ENCODE measurements at places on chromosomes 11 and 22.

DNA sequence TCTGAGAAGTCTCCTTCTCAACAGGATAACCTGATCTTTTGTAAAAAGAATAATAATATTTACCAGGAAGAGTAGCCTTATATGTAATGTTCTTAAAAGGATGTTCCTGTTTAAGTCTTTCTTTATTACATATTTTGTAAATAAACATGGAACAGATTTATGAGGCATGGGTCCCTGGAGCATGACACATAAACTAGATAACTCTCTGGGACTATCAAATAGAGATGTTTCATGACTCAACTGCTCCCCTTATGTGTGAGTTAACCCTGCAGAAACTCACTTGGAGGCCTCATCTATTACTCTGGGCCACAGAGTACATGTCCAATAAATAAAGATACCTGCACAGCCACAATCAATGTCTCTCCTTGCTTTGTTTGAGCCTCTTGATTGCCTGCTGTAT, 64.6 kb downstream of the GDPD4 start:
- DNase-seq: no peak

DNA sequence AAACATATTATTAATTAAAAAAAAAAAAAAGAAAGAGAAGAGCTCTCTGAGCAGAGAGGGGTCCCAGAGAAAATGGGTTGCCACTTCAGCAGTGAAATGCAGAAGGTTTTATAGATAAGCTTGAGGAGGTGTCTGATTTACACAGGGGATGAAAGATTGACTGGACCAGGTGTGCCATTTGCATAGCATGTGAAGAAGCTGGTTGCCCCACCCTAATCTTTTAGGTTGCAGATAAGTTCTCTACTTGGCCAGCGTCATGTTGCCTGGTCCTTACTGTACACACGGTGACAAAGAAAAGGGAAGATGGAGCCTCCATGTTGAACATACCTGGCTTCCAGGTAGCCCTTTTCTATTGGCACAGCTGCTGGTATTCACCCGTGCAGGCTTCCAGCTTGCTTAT, 41.4 kb downstream of the MS4A2 start:
- DNase-seq: no peak

DNA sequence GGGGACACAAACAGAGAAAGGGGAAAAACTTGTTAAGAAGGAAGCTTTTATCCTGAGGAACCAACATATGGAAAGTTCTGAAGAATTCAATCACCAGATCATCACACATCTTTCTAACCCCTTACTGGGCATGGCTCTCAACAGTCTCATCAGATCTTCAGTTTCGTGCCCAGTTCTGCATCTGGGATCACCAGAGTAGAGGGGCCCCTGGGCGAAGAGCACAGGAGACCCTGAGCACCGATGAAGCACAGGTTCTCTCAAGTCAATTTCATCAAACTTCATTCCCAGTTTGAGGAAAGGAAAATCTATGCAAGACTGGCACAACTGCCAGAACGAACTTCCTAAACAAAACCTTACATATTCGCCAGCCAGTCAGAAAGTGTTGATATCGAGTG, 8.5 kb upstream of the PYGM start:
- no peak for DNase-seq

- DNase-seq: no peak
Measured at GRCh38 chr11:75771646-75772410, 3.2 kb downstream of the DGAT2 start.

DNA sequence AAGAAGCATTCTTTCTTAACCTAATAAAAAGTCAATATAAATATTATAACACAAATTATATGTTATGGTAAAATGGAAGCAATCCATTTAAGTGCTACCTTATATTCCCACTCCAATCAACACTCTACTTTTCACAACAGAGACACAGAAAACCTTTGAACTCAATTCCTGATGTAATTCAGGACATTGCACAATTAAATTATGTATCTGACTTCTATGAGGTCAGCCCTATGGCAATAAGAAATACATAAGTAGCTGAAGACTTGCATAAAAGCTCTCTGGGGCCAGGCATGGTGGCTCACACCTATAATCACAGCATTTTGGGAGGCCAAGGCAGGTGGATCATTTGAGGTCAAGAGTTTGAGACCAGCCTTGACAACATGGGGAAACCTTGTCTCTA, 6.8 kb downstream of the OR4D10 start:
- DNase-seq: no peak

DNA sequence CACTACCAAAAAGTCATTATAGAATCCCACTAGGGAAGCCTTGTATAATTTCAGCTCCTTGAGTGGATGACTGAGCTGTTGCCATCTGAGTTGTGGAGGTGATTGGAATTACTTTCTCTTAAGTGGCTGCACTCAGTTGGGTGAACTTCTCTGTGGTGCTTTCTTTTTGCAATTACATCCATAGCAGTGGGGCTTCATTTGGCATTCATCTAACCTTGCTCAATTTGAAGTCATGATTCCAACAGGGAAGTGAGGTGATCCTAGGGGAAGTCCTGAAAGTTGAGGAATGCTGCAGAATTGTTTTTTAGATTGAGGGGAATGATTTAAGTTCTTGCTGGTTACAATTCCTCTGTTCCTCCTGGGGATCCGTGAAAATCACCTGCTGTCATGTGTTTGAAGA, 39.6 kb downstream of the ARHGAP42 start:
- DNase-seq: no peak

DNA sequence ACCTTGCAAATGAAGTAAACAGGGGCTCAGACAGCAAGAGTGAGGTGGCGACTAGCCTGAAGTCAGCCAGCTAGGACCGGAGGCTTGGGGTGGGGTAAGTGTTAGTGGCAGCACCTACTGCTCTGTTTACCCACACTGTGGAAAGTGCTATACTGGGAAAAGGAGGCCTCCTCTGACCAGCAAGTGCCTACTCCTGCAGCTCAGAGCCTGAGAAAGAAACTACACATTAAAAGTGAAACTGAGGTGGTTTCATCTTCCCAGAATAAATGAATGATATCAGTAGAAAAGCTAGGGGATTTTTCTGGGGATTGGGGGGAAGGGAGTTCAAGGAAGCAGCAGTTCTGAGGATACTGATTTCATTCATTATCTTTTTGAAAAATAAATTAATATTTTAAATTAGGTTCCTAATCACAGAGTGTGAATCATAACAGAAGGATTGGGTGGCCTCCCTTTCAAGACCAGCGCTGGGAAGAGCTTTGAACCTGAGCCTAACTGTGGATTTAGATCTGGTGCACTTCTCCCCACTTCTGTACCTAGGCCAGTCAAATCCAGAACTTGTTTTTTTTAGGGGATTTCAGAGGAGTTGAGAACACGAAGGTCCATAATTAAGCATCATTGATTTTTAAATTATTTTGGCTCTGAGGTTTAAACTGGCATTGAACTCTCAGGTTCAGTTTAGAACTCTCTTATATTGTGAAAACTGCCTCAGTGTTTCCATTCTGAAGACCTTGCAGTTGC, 48.1 kb upstream of the GRAMD1B start:
- no peak for DNase-seq

GRCh38 chr22:44994399-44995104, 15.3 kb downstream of the PHF21B start:
- DNase-seq: no peak

- no peak for DNase-seq
Measured at GRCh38 chr11:108853864-108854263, 189.0 kb downstream of the DDX10 start.

GRCh38 chr11:106585061-106585460, 433.2 kb downstream of the GUCY1A2 start:
- no peak for DNase-seq

Measured in stimulated activated CD8-positive, alpha-beta memory T cell treated with anti-CD3 and anti-CD28 coated beads, Interleukin-15, amount 100 ng/mL, for 24 hours (primary cell).